ENCODE measurements at places on chromosomes 1 and 21.

GRCh38 chr1:3543076-3544039 lies 68.0 kb downstream of the MEGF6 start:
- peak; percentile 29 for DNase-seq

- DNase-seq: peak; percentile 34
These were observed 53.6 kb upstream of the NEXN start for GRCh38 chr1:77834771-77835334.

- DNase-seq: peak; percentile 97
These were observed 13.6 kb upstream of the MCOLN3 start for GRCh38 chr1:85061711-85062424.

GRCh38 chr1:111140680-111140967 lies 601 bp downstream of the CEPT1 start:
- DNase-seq: no peak

GRCh38 chr1:86061551-86061990 lies 95.0 kb downstream of the COL24A1 start:
- DNase-seq: no peak

- no peak for DNase-seq
These were observed 6.8 kb upstream of the CNIH3 start for GRCh38 chr1:224609333-224609732.

DNA sequence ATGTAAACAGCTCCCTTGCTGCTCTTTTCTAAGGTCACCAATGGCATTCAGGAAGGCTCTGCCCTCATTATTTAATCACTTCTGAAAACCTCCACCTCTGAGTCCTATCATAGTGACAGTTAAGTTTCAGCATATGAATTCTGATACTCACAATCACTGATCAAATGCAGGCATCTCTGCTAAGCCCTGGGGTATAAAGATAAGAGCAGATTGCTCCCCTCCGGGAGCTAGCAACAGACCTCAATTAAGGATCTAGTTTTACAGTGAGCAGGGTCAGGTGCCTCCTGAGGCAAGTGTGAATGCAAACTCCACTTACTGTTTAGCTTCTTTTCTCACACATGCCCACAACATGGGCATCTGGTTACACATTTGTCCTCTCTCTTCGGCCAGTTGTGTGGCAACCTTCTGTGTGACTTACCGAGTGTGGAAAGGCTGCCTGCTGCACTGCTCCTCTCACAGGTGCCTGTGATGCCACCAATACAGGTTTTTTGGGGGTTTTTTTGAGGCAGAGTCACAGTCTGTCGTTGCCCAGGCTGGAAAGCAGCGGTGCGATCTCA lies 15.0 kb downstream of the IL10RB start:
- DNase-seq: no peak

DNA sequence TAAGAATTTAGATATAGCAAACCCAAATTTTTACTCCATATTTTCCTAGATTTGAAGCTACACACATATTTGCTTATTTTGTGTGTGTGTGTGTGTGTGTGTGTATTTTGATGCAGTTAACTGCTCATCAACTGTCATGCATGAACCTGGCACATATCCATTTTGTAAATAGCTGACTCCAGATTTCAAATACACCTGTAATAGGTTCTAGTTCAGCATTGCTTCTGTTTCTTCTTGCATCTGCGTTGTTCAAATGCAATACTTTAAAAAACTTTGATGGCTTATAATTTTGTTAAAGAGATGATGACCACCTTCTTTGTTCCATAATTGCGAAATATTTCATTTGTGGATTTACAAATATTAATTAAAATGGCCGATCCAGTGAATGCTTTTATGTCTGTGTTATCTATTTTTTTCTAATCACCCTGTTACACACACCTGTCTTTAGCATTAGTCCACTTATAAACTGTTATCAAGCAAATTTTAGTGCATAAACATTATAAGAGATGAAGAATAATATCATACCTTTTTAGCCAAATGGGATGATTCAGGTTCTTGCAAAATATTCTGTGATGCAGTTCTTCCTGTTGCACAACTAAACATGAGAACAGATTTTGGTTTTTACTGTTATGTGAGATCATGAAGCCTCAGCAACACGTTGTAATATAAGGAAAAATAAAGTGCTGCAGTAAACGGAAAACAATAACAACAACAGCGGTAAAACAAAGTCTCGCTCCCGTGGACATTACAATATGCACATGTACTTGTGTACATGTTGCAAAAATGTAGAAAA lies 12.7 kb upstream of the S100A11 start:
- peak; percentile 26 for DNase-seq

- peak; percentile 10 for DNase-seq
These were observed 508.3 kb upstream of the PKN2 start for GRCh38 chr1:88175631-88176226.

- no peak for DNase-seq
These were observed 94.8 kb downstream of the MIS18A start for GRCh38 chr21:32184065-32184464.

DNA sequence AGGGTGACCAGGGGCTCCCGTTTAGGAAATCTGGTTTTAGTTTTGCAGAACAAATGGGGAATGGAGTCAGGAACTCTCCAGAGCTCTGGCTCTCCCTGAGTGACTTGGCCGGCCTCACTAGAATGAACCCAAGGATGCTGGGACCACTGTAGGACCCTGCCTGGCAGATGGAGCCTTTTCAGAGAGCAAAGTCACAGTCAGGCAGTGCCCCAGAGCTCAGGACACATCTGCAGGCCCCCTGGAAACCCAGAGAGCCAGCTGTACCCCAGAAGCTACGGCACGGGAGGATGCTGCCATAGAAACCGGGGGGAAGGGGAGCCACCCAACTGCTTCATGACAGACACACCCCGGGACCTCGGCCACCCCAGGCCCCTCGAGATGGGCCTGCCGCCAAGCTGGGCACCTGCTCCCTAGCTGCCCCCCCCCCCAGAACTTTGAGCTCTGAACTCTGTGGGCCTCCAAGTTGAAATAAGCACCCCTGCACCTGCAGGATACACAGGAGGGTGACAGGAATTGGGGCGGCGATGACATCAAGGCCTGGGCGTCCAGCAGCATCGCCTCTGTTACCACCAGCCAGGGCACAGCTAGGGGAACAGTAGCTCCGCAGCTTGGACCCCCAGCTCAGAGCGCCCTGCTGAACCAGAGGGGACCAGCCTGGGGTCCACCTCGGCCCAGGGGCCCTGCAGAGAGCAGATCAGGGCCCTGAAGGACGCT lies 91.8 kb upstream of the VAMP3 start:
- DNase-seq: no peak

GRCh38 chr1:81228926-81229325 lies 571.8 kb upstream of the ADGRL2 start:
- no peak for DNase-seq

DNA sequence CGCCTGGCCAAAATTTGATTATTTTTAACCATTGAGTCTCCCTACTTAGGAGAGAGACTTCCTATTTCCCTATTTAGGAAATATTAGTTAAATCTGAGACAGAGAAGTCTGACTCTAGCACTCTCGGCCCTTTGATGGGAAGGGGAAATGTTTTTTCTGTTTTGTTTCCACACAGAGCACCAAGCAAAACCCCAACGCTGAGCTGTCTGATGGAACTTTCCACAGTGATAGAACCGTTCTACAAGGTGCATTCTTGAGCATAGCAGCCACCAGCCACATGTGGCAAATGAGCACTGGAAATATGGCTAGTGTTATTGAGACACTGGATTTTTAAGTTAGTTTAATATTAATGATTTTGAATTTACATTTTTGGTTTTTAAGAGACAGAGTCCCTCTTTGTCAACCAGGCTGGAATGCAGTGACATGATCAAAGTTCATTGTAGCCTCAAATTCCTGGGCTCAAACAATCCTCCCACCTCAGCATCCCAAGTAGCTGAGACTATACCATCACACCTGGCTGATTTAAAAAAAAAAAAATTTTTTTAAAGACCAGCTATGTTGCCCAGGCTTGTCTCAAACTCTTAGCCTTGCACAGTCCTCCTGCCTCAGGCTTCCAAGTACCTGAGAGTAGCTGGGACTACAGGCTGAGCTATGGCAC lies 77.3 kb upstream of the GALNT2 start:
- DNase-seq: no peak

DNA sequence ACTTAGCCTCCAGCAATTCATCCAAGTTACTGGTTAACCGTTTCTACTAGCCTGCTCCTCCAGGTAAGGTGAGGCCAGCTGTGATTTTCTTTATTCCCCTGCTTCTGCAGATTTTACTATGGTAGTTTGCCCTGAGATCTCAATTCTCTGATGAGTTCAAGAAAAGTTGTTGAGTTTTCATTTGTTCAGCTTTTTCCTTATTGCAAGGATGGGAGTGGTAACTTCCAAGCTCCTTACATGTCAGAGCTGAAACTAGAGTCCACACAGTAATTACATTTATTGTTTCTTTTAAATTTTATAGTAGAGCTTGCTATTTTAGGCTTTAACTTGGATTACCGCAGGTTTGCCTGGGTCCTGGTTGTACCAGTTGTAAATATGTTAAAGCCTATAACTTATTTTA lies 76.9 kb upstream of the ZRANB2 start:
- no peak for DNase-seq

Data from fibroblast of skin of left quadriceps (primary cell).